ENCODE measurements at places on chromosomes 16 and 17.

DNA sequence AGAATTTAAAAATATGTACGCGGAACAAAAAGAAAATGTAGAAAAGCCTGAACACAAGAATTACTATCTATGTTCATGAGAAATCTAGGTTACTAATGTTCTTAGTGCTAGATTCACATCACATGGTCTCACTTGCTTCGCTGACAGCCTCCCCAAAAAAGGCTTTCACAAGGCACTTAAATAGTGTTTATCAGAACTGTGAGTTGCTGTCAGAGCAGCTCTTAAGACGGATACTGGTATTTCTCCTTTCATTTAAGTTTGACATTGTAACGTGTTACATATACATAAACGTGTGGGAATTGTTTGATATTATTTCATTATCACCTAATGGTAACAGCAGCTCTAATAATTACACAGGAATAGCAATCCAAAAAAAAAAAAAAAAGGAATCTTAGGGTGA lies 150.9 kb downstream of the CDH8 start:
- DNase-seq, result no peak

DNA sequence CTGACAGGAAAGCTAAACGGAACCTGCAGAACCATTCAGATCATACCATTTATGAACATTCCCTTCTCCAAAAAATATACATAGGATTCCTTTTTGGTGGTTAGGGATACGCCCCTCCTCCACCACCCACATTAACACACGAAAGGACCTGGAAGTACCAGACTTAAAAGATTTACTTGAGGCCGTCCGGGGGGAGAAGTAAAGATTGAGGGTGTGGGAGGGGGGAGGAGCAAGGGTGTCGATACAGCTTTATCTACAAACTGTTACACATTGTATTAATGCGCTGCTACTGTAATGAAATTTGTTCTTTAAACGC lies 537 bp downstream of the PALB2 start:
- DNase-seq, result peak; percentile 34

DNA sequence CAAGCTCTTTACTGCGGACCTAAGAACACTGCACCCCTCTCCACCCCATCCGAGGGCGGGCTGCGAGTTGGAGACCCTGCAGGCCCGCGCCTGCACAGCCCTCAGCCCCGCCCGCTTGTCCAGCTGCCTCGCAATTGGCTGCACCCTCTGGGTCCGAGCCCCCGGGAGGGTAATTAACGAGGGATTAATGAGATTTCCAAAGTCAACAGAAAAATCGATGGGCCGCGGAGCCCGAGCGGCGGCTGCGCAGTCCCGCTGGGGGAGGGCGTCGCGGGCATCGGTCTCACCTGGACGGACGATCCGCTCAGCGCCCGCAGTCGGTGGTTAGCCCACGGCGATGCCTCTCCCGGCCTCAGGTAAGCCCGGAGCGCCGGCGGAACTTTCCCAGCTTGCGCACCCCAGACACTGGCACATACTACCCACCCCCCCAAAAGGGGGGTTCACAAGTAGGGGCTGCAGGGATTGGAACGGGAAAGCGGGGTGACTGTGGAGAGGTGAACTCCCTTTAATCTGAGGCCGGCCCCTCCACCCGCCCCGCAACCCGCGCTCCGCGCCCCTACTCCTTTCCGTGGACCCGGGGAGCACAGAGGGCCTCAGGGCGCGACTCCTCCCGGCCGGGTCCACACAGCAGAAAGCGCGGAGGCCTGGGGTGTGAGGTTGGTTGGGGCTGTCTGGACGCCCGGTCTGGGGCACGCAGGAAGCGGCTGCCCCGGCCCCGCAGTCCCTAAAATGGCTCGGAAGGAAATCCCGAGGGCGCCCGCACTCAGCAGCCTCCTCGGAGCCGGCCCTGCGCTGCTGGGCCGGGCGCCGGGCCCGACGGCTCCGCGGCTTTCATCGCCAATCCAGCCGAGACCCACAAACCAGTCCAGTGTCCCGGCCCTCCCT lies at the start of gene OTOP3:
Gene OTOP3, plus strand, starts transcription at position 314 of the 885 bp plus-strand sequence. Its CDS starts 24 bp downstream, at position 338.
- DNase-seq, result no peak

DNA sequence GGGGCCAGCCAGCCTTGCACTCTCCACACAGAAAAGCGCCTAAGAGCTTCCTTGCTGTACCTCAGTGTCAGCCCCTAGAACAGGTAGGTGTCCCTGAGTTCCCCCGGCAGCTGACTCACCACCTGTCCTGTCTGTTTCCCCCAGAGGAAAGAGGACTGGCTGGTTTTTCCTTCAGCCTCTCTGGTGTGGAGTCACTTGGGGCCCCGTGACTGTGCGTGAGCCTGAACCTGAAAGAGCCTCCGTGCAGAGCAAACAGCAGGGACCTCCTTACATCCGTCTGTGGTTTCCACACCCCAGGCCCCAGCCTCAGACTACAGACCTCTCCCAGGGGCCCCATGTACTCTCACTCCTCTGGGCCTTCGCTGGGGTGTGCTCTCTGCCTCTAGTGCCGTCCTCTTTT lies 87.8 kb downstream of the GNAO1 start:
- no peak for DNase-seq

- DNase-seq, result no peak
These were observed 702 bp downstream of the SPN start for GRCh38 chr16:29663807-29664090.

GRCh38 chr16:58518083-58518979 lies 3.0 kb downstream of the SETD6 start:
- no peak for DNase-seq

- no peak for DNase-seq
These were observed 16.1 kb downstream of the TOM1L1 start for GRCh38 chr17:54916721-54917120.

All from A549 (cell line).